ENCODE measurements at places on chromosomes 5 and 9.

DNA sequence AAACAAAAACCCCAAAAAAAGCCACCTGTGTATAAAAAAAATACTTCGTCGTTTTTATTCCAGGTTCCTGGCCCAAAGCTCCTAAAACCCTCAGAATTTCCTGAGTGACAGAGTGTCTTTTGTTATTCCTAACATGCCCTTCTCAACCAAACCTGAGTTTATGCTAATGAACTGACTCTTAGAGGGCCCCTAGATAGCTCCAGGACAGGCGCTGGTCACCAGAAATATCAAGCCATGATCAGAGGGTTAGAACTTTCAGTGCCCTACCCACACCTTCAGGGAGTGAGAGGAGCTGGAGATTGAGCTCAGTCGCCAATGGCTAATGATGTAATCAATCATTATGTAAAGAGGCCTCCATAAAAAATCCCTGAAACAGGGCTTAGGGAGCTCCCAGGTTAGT lies 15.7 kb downstream of the AUH start:
- no peak for DNase-seq

- DNase-seq, result no peak
These were observed 352.2 kb downstream of the PLK2 start for GRCh38 chr5:58107704-58108103.

DNA sequence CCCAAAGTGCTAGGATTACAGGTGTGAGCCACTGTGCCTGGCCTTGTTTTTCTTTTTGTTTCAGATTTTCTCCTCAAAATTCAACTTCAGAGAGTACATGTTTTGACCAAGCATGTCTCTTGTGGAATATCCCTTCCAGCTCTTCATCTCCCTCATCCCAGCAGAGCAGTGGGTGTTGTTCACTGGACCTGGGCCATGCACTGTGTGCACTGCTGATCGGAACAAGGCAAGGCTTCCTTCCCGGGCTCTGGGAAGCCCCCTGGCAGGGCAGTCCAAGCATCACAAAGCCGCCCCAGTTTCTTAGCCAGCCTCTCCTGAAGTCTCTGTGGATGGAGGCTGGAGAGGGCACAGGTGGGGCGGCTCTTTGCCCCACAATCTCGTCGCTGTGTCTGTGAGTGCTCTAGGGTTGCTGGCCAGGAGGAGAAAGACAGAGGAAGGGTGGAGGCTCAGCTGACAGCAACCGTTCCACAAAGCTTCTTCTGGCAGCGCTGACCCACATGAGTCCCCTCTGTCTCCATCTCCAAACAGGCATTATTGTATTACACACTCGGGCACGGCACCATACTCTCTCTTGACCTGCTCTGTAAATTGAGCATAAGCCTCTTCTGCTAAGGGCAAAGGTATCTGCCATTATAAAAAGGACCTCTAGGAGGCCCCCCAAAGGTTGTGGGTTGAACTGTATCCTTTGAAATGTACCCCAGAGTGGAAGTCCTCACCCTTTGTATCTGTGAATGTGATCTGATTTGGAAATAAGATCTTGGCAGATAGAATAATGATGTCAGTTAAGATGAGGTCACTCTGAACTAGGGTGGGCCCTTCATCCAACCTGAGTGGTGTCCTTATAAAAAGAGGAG lies 89.6 kb downstream of the TARS1 start:
- DNase-seq, result no peak

DNA sequence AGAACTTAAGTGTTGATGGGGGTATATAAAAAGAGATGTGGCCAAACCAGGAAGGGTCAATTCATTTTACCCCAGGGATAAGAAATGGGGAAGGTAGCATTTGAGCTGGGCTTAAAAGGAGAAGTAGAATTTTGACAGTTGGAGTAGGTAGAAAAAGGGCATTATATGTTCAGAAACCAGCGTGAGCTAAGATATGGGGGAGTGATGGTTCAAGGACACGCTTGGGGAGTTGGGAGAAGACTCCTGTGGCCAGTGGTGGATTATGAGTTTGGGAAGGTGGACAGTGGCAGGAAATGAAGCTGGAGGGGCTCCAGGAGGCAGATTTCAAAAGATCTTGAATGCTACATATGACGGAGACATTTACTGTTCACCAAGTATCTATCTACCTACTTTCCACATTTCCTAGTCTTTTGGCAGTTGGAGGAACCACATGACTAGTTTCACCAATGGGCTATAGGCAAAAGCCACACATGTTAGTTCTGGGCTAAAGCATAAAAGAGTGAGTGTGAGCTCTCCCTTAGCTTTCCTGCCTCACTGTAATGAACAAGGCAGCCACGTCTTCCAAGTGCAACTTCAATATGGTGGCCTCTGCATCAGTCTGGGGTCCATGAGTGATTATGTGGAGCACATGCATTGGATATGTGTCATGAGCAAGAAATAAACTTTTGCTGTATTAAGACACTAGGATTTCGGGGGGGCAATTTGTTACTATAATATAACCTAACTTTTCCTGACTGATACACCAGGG lies 15.7 kb upstream of the GSN start:
- no peak for DNase-seq

GRCh38 chr5:169749295-169749694 lies 112.2 kb downstream of the DOCK2 start:
- no peak for DNase-seq

GRCh38 chr9:92718086-92719001 lies 46.3 kb downstream of the BICD2 start:
- DNase-seq, result no peak

- no peak for DNase-seq
These were observed 35.9 kb downstream of the KIF2A start for GRCh38 chr5:62341783-62342475.

- DNase-seq, result no peak
These were observed 208.6 kb downstream of the TSSK1B start for GRCh38 chr5:113226116-113226736.

- no peak for DNase-seq
These were observed 577.0 kb upstream of the DAB2 start for GRCh38 chr5:40001796-40002195.

DNA sequence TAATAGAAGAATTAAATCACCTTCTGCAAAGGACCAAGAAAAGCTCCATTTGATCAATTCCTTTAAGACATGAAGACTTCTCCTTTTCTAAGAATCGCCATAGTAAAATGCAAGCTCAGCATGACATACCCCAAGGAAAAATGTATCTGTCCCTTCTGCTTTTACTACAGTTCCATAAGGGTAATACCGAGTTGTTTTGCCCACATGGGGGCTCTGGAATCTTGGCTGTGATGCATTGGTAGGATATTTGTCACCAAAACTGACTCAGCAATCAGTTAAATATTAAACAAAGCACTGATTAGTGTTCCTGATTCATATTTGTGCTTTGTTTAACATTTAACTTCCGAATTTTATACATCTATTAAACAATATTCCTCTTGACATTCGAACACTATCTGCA lies 24.3 kb upstream of the KCNIP1 start:
- DNase-seq, result no peak

- no peak for DNase-seq
These were observed 110.0 kb upstream of the DMRT1 start for GRCh38 chr9:731474-731873.

DNA sequence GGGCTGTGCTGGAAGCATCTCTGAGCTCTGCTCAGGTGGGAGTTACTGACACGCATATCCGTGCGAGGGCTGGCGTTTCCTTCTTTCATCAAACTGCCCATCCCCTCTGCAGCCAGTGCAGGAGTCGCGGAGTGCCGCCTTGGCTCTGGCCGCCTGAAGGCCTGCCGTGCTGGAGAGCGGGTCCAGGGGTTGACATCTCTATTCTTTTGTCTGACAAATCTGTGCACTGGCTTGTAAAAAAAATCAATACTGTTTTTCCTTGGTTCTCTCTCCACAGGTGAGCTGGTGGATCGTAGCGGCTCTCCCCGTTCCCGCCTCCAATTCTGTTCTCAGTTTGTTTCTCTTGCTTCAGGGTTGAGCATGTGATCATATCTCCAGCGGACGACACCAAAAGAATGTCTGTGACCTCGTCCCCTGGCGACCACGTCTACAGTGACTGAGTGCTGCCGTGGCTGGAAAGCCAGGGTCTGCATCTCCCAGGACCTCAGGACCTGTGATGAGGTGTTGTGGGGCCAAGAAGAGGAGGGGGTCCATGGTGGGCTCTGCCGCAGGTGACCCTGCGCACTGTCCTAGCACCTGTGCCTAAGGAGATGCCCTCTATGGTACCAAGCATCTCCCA lies 214.3 kb upstream of the IRX4 start:
- DNase-seq, result no peak

DNA sequence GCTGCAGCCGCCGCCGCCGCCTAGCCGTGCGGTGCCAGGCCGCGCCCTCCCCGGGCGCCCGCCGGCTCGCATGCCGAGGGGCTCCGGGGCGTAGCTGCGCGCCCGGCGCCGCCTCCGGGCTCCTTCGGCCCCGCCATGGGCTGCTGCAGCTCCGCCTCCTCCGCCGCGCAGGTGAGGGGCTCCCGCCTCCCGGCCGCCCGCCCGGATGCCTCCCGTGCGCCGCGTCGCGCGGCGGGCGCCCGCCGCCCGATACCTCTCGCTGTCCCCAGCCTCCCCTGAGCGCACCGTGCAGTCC lies 230 bp downstream of the SLC44A1 start:
- DNase-seq, result no peak

DNA sequence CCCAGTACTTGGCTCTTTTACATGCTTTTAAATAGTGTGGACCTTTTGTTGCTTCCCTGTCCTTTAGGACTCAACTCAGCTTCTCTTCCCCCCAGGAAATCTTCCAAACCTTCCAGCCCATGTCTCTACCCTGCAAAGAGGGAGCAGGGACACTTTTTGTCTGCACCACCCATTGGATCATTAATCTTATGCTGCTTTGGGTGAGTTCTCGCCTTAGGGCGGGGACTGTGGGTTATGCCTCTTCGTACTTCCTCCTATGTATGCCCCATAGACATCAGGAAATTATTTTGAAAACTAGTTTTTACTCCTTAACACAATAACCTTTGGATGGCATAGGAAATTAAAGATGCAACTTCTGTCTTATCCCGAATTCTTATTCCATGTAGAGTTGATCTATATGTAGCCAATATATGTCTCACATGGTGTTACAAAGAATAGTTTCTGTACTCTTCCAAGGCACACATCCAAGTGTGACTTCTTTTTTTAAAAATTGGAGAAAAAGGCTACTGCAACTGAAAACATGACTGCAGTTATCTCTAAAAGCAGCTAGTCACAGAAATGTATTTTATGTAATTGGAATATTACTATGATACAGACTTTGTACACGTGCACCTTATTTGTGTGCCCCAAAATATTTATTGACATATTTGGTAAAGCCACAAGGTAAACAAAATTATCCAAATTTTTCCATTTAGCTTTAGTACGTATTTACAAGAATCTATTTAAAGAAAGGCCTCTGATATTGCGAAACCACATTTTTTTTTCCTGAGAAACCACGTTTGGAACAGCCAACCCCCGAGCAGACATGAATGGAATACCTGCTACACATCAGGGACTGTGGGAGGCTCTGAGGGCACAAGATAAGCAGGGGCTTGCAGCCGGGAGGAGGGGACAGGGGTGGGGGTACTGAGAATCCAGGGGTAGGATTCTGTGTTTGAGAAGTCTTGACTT lies 133.6 kb downstream of the WDR41 start:
- DNase-seq, result no peak

- no peak for DNase-seq
These were observed 310.1 kb upstream of the MSX2 start for GRCh38 chr5:174414315-174414710.

DNA sequence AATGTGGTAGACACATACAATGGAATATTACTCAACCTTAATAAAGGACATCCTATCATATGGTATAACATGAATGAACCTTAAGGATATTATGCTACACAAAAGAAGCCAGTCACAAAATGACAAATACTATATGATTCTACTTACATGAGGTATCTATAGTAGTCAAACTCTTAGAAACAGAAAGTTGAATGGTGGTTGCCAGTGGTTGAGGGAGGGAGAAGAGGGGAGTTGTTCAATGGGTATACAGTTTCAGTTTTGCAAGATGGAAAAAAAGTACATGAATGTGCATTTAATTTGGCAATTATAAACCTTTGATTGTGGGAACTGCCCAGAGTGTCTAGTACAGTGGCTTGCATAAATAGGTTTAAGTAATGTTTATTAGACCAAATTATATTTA lies 473.3 kb upstream of the ZNF608 start:
- DNase-seq, result no peak

- DNase-seq, result no peak
These were observed 175.7 kb downstream of the MELK start for GRCh38 chr9:36748322-36748899.

DNA sequence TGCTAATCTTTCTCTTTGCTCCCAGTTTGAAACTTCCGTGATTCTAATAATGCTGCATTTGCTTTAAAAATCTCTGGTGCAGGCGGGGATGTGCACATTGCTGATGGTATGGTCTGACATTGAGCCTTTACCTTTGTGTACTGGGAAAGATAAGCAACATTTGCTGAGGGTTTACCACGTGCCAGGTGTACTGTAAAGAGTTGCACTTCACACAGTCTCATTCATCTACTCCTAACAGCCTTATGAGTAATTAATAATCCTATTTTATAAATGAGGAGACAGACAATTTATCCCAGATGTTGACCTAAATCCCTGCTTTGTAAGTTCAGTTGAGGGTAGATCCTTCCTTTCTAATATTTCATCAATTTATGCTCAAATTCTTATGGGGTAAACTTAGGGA lies 726 bp upstream of the ADGRV1 start:
- DNase-seq, result no peak

DNA sequence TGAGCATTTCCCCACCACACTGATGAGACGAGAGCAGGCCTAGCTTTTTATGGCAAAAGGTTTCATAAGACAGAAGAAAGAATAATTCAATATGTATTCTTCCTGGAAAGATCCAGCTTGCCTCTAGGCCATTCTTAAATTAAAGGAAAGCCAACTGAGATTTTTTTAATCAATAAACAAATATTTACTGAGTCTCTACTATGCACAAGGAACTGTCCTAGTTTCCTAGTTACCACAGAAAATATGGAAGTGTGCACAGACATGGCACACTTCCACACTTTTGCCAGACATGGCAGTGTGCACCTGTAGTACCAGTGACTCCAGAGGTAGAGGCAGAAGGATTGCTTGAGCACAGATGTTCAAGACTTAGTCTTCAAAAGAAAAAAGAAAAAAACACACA lies 281.0 kb downstream of the CETN3 start:
- no peak for DNase-seq

GRCh38 chr9:21357479-21358460 lies 7.1 kb upstream of the IFNA6 start:
- DNase-seq, result no peak

- no peak for DNase-seq
These were observed 10.4 kb downstream of the MED27 start for GRCh38 chr9:132069046-132069898.

DNA sequence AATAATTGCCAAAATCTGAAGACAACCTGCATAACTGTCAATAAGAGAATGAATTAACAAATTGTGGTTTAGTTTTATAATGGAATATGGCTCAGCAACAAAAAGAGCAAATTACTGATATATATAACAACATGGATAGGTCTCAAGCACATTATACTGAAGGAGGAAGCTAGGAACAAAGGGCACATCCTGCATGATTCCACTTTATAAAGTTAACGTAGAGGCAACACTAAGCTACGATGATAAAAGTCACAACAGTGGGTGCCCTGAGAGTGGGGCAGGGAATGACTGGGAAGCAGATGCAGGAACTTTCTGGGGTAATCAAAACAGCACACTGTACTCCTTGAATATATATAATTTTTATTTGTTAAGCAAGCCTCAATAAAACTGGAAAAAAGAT lies 165.2 kb downstream of the RMI1 start:
- no peak for DNase-seq

Data from stimulated activated CD8-positive, alpha-beta memory T cell treated with anti-CD3 and anti-CD28 coated beads, Interleukin-4, amount 100 ng/mL, for 1 hour (primary cell).